ENCODE measurements at places on chromosomes 2 and 18. TPM values are rescaled to one million over a fixed set of nuclear protein-coding genes. Genes with fewer than 3 reads are reported as not detected.

FAM124B gene
- not detected for total RNA-seq

GRCh38 chr2:143824791-143825190 is 695.1 kb downstream of the ZEB2 start:
- DNase-seq, result no peak

GYPC gene
- total RNA-seq, result 29.5 TPM

PPP1R1C gene
- total RNA-seq, result 5.6 TPM

DNA sequence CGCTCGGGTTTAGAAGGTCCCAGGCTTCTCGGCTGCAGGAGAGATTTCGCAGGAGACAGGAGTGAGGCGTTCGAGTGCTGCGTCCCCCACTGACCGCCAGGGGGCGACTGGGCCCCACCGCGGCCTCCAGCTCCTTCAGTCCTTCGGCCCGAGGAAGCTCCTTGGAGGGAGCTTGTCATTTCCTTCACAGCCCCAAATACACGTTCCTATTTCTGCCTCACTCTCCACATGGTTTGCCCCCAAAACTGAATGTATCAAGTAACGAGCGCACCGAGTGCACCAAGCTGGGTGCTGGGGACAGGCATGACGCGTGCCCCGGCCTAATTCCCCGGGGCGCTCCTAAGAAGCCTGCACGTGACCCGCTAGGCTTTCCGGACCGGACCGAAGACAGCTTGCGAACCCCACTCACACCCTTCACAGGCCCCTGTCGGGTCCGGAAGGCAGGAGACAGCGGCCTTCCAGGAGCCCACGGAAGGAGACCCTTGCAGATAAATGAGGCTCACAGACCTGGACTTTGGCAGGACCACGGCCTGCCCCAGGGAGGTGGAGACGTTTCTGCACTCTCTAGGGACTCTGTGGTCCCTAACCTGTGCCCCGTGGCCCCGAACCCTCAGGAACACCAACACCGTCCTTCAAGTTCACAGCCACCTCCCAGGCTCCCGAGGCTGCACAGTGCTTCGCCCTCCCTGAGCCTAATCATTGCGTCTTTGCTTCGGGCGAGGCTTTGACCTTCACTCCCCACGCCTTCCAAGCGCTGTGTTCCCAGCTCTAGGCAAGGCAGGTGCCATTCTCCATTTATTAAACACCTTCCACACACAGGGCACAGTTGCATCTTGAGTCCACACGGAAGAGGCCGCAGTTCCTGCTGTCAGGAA is 13.0 kb upstream of the FAHD2A start:
- DNase-seq, result peak; percentile 45

DNA sequence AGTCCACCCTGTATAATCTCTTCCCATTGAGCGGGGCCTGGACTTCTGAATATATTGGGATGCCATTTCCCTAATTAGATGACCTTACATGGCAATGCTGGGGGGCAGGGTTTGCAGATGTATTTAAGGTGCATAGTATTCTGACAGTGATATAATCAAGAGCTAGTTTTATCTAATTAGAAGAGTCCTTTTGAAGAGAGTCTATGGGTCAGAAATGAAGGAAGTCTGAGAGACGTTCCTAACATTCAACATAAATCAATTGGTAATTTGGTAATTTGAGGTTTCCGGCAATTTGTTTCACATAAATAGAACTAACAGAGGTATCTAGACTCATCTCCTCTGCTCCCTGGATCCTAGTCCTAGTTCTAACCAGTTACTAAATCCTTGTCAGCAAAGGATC is 25.7 kb upstream of the UXS1 start:
- DNase-seq, result no peak

SP140 gene
- total RNA-seq, result 0.69 TPM

GRCh38 chr18:623761-624620 is 27.2 kb downstream of the CLUL1 start:
- peak; percentile 49 for DNase-seq

KIAA2012 gene
- not detected for total RNA-seq

DNA sequence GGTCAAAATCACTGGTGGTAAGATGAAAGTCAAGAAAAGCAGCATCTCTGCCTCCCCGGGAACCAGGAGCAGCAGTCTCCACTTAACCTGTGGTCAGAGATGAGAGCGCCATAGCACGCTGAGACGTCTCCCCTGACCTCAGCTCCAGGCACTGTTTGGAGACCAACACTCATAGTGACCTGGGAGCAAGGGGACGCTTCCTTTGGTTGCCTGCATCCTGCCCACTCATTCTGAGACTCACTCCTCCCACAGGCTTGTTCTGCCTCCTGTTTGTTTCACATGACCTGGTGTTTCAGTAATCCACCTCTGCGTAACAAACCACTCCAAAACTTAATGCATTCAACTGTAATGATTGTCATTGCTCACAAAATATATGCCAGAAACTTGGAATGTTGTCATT is 139.3 kb downstream of the ACOXL start:
- DNase-seq, result no peak

GRCh38 chr2:46181789-46182530 is 115.2 kb upstream of the EPAS1 start:
- DNase-seq, result no peak

ARHGAP15 gene
- total RNA-seq, result not detected

- DNase-seq, result no peak
These were observed 96.5 kb downstream of the DLGAP1 start for GRCh38 chr18:4358618-4359017.

GRCh38 chr2:66867063-66867441 is 432.1 kb downstream of the MEIS1 start:
- DNase-seq, result no peak

DNA sequence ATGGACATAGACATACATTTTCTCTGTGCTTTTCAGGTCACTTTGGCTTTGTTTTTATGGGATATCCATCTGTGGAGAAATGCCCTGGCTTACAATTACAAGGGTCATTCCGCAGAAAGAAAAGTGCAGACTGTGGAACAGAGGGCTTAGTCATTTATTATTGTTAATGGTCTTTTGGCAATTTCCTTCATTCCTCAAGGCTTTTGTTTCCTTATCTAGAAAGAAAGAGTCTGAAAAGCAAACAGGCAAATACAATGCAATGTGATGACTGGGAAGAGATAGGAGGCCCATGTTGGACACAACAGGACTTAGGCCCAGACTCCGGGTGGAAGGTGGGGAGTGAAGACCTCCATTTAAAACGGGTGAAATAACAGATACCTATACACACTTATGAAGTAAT is 129.5 kb upstream of the CAVIN2 start:
- no peak for DNase-seq

GRCh38 chr2:29053223-29053622 is 21.1 kb downstream of the PCARE start:
- DNase-seq, result no peak

CD8B gene
- total RNA-seq, result not detected

GRCh38 chr18:78627551-78628346 is 351.9 kb upstream of the SALL3 start:
- DNase-seq, result no peak

GRCh38 chr2:170743530-170744239 is 26.5 kb upstream of the ERICH2 start:
- DNase-seq, result no peak

TTR gene
- total RNA-seq, result 150 TPM

DNA sequence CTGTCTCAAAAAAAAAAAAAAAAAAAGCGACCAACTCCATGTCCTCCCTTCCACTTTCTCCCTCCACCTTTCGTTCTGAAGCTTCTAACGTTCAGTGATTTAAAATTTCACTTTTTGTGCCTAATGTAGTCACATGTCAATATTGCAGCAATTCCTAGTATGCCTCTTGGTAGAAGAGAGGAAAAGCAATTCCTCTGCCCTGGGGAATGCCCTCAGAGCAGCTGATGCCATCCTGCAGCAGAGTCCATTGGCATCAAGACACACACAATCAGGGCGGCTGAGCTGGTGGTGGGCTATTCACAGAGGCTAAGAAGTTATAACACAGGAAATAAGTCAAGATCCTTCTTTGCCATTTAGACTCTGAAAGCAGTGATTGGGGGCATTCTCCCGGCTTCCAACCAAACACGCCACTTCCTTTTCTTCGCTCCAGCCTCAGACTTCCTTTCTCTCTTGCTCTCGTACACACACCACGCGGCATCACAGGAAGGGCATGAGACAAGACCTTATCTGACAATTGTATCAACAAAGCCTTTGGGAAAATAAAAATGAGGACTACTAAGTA is 71.9 kb downstream of the MOGAT1 start:
- DNase-seq, result no peak

DNA sequence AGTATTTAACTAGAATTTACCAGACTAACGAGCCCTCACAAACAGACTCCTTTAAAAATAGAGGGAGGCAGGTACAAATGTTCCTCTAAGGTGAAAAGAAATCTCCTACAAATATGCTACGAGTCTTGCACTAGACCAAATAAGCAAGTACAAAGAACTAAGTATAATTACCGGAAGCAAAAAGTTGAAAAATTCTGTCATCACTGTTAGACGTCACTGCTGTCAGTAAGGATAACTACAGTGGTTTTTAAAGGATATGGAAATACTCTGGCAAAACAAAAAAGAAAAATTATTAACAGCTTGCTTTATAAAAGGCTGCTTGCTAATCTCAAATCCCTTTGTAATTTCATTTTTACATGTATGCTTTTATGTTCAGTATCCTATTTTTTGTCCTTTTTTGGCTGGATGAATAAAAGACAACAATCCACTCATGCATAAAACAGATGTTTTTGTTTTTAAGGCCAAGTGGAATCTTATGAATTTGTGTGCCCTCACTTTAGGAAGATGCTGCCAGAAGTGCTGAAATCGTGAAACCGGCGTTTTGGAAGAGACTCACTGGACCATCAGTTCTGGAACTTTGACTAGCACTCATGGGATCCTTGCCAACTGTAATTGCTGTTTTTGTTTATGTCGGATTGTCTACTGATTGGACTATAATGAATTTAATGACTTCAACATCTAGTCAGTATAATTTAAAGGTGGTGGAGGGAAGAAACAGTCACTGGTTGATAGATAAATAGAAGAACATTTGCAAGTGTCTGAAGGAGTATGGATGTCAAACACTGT is 6.7 kb downstream of the ZNF521 start:
- no peak for DNase-seq

- DNase-seq, result peak; percentile 40
These were observed 345.7 kb downstream of the CYP26B1 start for GRCh38 chr2:71801969-71802368.

MLPH gene
- total RNA-seq, result 1.2 TPM

GRCh38 chr2:28452534-28453081 is 43.3 kb upstream of the PLB1 start:
- DNase-seq, result peak; percentile 64

DNA sequence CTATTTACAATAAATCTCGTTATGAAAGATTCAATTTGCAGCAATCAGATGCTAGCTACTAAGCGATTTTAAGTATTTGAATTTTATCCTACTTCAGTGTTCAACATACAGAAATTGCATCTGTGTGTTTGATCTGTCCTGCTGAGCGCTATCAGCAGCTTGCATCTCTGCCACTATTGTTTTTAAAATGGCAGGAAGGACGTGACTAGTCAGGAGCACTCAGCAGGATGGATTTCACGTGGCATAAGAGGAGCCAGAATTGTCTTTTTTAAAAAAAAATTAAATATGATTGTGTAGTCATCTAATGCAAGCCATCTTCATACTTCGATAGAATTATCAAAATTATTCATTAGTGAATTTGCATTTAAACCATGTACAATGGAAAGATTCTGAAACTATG is 2.8 kb upstream of the KLHL14 start:
- no peak for DNase-seq

DNA sequence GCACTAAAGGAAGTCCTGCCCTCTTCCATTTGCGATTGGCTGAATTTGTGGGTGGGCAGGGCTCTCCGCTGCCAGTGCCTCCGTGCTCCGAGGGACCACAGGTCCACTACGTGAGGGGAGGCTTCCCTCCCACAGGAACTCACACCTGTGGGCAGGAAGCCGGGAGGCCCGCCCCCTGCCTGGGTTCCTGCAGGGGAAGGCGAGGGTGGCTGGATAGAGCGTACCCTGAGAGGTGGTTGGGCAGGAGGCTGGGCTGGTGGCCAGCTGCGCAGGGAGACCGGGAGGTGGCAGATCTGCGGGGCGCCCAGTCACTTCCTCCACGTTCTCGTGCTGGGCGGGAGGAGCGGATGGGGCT is 47.0 kb upstream of the PTH2R start:
- DNase-seq, result no peak

CTAGE1 gene
- not detected for total RNA-seq

DNA sequence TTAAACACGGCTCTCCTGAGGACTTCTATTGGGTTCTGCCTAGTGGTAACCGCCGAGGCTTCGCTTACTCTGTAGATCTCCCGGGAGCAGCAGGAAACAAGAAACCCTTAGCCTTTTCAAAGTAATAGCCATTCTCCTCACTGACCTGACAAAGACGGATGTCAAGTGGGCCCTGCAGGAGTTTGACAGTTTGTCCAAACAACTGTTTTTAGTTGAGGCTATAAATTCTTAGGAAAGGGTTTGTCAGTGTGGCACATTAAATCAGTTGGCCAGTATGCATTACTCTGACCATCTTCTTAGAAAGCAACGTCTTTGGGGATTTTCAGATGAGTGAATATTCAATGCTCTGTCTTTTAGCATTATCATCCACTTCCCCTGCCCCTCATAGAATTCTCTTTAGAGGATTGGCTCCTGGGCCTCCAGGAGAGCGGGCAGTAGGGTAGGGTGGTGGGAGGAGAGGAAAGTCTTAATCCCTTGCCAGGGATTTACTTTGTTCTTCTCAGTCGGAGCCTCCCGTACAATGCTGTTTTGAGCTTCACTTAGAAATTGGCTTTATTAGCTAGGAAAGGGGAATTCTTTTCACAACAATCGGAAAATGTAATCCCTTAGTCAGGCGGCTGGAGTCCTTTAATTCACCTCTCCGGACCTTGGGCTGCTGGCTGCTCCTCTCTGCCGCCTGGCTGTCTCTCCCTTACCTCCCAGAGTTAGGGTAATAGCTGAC is 13.3 kb upstream of the C18orf32 start:
- no peak for DNase-seq

DNA sequence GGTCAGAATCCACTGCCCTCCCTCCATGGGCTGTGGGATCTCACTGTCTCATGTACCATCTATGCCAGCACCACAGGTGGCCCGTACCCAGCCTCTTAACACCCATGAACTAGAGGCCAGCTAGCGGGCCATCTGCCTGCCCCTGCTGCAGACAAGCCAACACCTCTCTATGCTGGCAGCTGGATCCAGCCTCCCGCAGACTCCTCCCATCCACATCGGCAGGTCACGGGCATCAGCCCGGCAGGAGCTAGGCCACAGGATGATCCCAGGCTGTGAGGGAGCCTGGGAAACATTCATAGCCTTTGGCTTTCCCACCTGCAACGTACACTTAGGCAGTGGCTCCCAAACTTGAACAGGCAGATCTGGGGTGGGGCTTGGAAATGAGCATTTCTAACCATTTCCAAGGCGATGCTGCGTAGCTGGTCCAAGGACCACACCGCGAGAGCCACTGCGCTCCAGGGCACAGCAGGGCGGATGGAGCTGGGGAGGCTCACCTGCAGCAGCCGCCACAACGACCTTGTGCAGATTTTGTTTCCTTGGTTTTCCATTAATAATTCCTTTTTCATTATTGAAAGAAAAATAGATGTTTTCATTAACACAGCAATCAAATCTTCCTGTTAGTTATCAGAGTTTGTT is 114.7 kb downstream of the KCNF1 start:
- DNase-seq, result no peak

GRCh38 chr2:56376699-56377665 is 193.2 kb downstream of the CCDC85A start:
- DNase-seq, result no peak

UGT1A9 gene
- not detected for total RNA-seq

All from progenitor cell of endocrine pancreas (in vitro differentiated cells).